Right ventricle myocardium inferior (tissue), 1 donor: ENCODE measurements at places on chromosomes 2 and 18. TPM values are rescaled to one million over a fixed set of nuclear protein-coding genes. Genes with fewer than 3 reads are reported as not detected.

Gene GAD1
- total RNA-seq, result not detected

Gene CFAP65
- total RNA-seq, result not detected

Gene RGPD3
- 0.16 TPM for total RNA-seq

Gene RAD51AP2
- total RNA-seq, result 0.11 TPM

Gene HAAO
- total RNA-seq, result 1.9 TPM

Gene FSIP2
- 0.11 TPM for total RNA-seq

Gene GATA6
- total RNA-seq, result 56.3 TPM

Gene ALPI
- total RNA-seq, result not detected

Gene CIB4
- total RNA-seq, result not detected

Gene PDE11A
- 4.4 TPM for total RNA-seq

Gene ANKRD30BL
- total RNA-seq, result not detected

Gene LRRC30
- total RNA-seq, result not detected

Gene KCNK3
- 4.5 TPM for total RNA-seq

Gene CCBE1
- 3.6 TPM for total RNA-seq

Gene EFEMP1
- 75.9 TPM for total RNA-seq

Gene GRHL1
- total RNA-seq, result 0.81 TPM

Gene LDLRAD4
- 29.6 TPM for total RNA-seq

Gene ACTR3
- total RNA-seq, result 115 TPM

Gene AGXT
- not detected for total RNA-seq

Gene ACVR1C
- 0.81 TPM for total RNA-seq

Gene ZNF521
- total RNA-seq, result 29.6 TPM

GRCh38 chr2:63056107-63057050 is 5.7 kb downstream of the OTX1 start:
- peak; percentile 77 for DNase-seq

GRCh38 chr2:177808984-177809809 is 263.4 kb downstream of the PDE11A start:
- no peak for DNase-seq

GRCh38 chr2:220783671-220784070 is 788.4 kb downstream of the EPHA4 start:
- DNase-seq, result no peak

- DNase-seq, result no peak
Observed at GRCh38 chr2:182862091-182862490, 4.3 kb downstream of the FRZB start.

DNA sequence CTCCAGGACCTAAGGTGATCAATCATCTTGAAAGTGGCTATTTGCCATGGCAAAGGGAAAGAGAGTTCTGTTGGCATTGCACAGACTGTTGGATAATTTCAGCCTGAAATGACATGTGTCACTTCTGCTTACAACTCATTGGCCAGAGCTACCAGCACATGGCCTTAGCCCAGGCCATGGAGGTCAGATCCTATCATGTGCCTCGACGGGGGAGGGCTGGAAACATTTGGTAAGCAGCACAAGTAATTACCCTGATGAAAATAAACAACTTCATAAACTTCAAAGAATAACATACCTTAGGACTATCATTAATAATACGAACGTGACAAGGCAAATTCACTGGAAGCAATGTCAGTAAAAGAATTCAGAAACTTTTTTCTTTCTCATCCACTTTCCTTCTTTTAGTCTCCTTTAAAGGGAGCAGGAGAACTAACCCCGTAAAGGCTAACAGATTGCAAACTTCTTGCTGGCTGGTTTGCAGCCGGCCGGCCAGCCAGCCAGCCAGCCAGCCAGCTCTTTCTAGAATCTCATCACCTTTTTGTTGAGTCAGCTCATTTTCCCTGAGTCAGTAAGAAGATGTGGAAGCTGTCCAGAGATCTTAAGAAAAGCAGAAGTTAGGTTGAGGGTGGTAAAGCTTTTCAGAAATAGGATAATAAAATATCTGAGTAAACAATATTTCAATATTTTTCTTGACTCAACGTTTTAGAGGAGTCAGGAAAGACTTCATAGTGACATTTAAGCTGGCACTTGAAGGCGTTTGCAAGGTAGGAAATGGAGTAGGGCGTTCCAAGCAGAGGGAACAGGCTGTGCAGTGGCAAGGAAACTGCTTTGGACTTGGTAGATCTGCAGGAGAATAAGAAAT is 31.9 kb downstream of the CNRIP1 start:
- peak; percentile 55 for DNase-seq

DNA sequence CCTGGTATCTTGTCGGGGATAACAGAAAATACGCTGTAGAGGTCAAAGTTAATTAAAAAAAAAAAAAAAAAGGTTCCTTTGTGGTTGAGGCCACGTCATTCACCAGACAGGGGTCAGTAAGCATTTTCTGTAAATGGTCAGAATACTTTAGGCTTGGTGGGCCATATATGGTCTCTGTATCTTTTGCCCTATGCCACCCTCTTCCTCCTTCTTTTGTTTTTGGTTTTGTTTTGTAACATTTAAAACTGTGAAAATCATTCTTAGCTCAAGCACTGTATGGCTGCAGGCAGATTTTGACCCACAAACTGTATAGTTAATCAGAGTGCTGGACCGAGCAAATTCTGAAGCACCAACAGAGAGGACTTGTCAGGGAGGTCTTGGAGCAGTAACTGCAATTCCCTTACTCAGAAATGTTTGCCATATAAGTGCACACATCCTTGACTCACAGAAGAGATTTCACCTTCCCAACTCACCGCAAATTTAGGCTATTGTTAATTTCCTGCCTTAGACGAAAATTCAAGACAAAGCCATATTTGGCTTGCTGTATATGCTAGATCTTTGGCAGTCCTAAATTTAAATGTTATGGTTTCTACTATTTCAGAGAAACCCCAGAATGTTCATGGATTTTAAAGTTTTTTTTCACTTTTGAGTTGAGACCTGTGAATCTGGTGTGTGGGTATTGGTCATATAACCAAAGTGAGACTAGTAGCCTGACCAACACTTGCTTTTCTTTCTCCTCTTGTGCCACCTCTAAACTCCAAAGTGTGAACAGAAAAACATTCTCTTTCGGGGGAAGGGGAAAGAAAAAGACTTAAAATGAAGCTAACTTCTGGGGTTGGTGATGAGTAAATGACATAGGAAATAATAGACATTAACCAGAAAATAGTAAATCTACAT is 65.4 kb downstream of the DOCK10 start:
- DNase-seq, result no peak

DNA sequence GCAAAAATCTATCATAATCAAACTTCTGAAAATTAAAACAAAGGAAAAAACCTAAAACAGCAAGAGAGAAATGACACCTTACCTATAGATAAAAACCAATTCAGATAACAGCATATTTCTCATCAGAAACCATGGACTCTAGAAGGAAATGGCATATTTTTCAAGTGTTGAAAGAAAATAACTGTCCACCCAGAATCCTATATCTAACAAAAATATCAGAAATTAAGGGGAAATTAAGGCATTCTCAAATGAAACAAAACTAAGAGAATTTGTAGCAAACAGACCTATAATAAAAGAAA is 257.2 kb downstream of the ANAPC1 start:
- DNase-seq, result no peak

- no peak for DNase-seq
Observed at GRCh38 chr18:21496277-21496835, 104.1 kb downstream of the ESCO1 start.

DNA sequence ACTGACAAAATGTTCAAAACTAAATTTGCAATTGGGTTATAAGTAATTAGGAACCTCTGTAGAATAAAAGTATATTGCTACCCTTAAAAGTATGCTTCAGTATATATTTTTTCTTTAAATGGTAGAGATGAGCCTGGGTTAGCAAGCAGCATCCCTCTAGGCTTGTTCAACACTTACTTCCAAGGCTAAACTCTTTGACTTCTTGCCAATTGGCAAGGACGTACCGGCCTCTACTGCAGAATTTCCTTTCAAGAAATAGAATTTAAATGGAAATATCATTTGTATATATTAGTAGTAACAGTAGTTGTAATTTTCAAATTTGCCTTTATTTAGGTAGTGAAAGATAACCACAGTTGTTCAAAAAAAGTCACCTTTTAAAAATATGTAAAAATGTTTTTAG is 105.1 kb upstream of the SLC38A11 start:
- no peak for DNase-seq

GRCh38 chr2:71891719-71892422 is 255.8 kb downstream of the CYP26B1 start:
- DNase-seq, result no peak

- DNase-seq, result no peak
Observed at GRCh38 chr2:208255557-208256106, 761 bp upstream of the IDH1 start.

GRCh38 chr2:39483534-39483933 is 46.4 kb upstream of the MAP4K3 start:
- DNase-seq, result no peak

- no peak for DNase-seq
Observed at GRCh38 chr2:152715854-152716428, 1.3 kb downstream of the PRPF40A start.

DNA sequence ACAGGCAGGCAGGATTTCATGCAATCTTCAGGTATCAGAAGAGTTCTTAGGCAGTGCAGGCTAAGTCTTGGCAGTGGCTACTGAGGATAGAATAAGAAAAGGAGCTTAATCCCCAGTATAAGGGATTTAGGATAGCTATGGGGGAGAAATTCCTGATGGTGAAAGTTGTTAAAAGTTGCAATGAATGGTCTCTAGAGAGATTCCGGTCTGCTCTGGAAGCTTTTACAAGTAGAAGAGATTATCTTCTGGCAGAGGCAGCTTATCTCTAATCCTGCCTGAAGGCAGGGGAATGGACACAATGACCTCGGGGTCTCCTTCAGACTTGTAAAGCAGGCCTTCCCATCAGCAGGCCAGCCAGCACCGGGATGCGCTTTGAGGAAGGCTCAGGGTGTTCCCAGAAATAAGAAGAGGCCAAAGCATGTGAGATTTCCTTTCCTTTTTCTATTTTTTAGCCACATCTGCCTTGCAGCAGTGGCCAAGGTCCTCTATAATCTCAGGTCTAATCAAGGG is 253.9 kb upstream of the KLHL29 start:
- no peak for DNase-seq

DNA sequence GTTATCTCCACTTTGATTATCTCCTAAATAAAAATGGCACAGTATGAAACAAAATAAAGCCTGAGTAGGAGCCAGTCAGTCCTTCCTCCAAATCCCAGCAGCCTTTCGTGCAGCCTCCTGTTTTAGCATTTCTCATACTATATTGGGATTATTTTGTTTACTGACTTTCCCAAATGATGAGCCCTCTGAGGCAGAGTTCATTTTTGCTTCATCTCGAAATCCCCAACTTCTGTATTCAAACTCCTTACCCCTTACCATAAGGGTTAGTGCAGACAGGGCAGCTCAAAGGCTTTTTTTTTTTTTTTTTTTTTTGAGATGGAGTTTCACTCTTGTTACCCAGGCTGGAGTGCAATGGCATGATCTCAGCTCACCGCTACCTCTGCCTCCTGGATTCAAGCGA is 113.3 kb upstream of the FOSL2 start:
- DNase-seq, result no peak

DNA sequence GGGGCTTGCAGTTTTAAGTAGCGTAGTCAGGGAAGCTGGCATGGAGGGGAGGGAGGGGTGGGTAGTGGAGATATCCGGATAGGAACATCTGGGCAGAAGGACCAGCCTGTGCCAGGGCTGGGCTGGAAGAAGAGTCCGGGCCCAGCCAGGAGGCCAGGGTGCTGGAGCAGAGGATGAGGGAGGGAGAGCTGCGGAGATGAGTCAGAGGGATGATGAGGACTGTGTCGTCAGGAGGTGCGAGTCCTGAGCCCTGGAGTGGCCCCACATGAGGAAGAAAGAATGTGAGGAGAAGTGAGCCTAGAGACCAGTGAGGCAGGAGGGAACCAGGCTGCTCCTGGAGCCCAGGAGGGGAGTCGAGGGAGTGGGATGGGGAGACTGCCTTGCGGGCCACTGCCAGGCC is 82.4 kb downstream of the CTIF start:
- DNase-seq, result no peak

DNA sequence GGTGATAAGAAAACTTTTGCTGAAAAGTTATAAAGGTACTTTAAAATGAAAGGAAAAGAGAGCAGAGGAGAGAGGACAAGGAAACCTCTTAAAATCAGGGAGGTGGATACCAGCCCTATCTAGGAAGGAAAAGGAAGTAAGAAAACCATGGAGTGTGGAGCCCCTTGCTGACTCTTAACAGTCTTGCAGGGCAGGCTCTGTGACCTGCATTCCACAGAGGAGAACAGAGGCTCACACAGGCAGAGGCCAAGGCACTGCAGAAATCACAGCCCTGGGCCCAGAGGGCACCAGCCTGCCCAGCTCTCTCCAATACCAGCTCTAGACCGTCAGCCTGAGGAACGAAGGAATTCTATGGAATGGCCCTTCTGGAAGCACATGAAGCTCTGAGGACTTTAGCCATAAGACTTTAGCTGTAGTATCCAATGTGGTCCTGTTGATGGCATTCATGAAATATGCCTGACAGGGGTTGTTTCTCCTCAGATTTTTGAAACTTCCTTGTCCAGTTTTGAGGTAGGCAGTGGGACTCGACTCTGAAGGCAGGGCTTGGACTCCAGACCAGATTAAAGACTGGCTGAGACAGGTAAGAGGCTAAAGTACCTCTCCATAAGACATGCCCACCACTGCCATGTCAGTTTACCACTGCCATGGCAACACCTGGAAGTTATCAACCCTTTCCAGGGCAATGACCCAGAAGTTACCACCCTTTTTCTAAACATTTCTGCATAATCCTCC is 216.3 kb downstream of the ANAPC1 start:
- no peak for DNase-seq

DNA sequence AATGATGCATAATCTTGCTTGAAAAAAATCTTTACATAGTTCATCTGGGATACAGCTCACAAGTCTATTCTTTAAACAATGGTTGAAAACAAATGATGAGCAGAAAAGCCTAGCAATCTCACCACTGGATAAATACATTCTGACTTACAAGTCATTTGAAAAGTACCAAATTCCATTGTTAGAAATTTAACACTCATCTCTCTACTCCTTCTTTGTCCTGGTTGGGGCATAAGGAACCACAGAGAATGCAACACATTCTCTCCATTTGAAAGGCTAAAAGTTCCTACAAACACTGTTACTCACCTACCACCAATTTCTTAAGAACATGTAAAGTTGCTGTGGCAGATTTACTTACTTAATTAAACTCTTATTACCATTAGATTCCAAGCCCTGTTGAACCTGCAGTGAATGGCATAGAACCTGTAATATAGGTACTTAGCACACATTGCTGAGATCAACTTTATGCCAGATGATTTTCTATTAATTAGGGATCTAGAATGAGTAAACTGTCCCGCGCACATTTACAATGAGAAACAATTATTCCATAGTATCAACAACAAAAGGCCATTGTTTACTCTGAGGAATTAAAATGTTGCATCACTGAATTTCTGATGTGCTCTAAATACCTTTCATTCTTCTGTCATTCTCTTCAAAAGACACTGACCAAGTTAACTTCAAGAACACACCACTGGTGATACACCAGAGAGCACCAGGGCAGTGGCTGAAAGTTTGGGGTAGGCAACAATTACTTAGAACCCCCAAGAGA is 69.6 kb downstream of the CABYR start:
- no peak for DNase-seq

GRCh38 chr2:197827618-197828017 is 23.2 kb downstream of the PLCL1 start:
- DNase-seq, result no peak

DNA sequence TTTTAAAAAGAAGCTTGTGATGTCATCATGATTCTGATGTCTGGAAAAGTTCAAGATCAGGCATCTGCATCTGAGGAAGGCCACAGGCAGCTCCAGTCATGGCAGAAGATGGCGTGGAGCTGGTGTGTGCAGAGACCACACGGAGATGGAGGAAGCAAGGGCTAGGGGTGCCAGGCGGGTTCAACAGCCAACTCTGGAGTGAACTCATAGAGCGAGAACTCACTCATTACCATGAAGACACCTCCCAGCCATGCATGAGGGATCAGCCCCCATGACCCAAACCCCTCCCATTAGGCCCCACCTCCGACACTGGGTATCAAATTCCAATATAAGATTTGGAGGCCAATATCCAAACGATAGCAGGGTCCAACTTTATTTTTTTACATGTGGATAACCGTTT is 61.6 kb downstream of the KCNG2 start:
- DNase-seq, result no peak
